HS-5 (cell line): ENCODE measurements at places on chromosomes 7 and 10.

DNA sequence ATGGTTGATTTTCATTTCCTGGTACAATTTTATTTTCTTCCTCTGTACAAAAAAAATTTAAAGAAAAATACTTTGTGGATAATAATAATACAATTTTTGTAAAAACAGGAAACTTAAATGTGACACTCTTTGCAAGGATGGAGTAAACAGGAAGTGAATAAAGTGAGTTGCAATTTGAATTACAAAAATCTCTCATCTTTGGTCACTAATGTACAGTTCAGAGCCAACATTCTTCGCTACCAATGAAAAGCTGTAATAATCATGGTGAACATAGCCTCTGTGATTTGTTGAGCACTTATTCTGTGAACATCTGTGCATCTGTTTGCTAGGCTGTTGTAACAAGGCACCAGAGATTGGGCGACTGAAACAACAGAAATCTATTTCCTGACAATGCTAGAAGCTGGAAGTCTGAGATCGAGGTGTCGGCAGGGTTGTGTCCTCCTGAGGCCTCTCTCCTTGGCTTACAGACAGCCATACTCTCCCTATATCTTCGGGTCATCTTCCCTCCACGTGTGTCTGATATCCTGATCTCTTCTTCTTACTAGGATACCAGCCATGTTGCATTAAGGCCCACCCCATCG is 295.3 kb upstream of the KLF6 start:
- no peak for DNase-seq

- DNase-seq = no peak
Measured at GRCh38 chr7:156979711-156980110, 30.2 kb downstream of the NOM1 start.

DNA sequence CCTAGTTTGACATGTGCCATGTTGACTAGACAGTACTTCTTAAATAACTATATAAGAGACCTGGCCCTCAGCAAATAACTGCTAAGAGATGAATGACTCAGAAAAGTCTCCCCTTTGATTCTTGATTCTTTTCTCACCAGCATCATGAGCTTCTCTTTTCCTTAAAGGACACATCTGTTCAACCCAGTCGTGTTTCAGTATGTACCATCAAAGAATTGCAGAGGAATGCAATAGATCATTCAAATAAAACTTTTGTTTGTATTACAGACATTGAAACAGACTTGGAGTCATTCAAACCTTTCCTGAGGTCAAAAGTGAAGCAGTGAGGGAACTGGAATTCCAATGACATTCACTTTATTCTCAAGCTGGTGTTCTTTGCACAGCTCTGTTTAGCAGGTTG is 598.3 kb upstream of the GHITM start:
- no peak for DNase-seq

GRCh38 chr10:29877793-29878491 is 181.4 kb downstream of the JCAD start:
- DNase-seq = no peak

- DNase-seq = no peak
Measured at GRCh38 chr7:24820730-24821044, 63.4 kb upstream of the GSDME start.

DNA sequence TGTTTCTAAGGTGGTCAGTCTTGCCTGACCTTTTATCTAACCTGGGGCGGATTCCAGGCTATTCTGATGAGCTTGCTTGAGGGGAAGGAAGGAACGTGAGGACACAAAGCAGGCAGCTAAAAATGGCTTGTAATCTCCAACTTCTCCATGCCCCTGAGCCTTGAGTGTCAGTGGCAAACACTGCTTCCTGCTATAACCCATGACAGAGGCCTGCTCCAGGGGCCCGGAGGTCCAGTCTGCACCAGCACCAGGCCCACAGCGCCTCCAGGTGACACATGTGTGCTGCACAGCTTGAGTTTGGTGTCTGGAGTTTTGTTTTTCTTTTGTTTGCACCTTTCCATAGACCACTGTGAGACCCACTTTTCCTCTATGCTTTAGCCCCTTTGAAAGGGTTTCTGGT is 207.9 kb downstream of the PAXIP1 start:
- no peak for DNase-seq

DNA sequence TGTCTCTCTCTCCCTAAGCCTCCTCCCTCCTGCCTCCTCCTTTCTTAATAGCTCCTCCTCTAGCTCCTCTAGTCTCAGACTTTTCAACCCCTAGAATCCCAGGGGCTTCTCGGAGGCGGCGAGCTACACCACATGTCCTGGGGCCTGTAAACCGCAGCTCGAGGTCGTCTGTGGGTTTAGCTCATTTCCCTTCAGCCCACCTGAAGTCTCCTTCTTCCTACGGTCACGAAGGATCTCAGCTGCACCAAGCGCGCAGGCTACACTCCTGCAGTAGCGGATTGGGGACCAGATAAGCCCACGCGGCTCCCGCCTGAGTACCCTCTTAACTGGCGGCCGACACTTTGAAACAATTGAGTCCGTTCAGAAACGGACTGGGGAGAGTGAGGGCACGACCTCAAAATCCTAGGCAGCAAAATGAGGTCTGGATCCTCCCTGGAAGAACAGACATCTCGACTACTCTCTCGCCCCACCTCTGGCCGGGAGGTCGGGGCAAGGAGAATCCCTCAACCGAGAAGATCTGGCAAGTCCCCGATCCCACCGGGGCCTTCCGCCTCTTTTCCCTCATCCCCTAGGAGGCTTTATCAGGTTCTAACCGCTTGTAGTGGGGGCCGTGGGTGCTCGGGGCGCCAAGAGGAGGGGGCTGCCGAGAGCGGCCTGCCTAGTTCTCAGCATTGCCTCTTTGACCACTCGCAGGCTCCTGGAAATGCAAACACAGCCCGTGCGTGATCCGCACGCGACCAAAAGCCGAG is 1.3 kb upstream of the SORCS3 start:
- no peak for DNase-seq

DNA sequence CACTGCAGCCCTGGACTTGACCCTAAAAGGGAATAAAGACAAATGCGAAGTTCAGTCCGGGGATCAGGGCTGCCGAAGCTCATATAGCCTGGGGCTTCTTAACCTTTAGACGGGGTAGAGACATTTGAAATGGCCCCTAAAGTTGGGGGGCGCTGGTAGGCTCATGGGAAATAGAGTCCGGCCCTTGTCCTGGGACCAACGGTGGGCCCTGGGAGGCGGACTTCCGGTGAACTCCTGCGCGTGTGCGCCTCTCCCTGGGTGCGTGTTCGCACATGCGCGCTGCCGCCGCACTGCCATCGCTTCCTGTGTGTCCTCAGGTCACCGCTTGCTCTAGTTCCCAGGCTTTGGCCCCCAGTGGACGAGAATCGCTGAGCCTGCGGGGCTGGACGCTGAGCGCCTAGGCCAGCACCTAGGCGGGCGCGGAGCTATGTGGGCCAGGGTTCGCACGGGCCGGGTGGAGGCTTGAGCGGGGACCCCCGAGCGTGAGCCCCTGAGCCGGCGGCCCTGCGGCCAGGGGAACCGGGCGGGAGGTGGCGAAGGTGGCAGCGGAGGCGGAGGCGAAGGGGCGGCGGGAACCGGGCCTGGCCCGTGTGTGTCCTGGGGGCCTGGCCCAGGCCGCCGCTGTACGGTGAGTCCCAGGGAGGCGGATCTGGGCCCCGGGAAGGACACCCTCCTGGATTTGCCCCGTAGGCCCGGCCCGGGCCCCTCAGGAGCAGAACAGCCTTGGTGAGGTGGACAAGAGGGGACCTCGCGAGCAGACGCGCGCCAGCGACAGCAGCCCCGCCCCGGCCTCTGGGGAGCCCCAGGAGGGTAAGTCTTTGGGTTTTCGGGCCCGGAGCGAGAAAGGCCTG is 23.0 kb upstream of the ZNF12 start:
- DNase-seq = peak; percentile 74

DNA sequence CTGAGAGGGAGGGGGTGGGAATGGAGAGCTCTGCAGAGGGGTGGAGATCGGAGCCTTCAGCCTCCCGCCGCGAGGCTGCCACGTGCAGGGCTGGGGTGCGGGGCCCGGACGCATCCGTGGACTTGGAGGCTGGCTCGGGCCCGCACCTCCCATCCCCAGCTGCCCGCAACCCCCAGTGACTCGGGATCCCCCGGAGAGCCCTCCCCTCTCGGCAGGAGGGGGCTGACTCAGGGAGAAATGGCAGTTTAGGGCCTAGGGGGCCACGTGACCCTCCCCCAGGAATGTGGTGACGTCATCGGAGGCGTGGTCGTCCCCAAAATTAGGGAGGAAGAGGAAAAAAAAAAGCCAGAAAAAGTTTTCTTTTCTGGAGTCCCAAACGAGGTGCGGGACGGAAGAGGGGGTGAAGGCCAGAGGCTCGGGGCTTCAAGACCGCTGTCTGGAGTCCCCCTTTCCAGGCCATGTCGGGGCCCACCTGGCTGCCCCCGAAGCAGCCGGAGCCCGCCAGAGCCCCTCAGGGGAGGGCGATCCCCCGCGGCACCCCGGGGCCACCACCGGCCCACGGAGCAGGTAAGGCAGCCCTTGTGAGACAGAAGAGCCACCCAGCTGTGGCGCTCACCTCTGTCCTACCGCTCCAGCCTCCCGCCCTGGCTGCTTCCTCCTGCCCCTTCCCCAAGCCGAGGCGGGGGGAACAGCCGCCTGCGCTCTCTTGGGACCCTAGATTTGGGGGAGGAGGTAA is at the start of gene TRIP6:
Gene TRIP6 (plus strand): TSS at position 348 of the 736 bp plus-strand sequence. CDS start 111 bp downstream, at position 459.
- DNase-seq = peak; percentile 70
